ENCODE measurements at places on chromosomes 3 and 15.

GRCh38 chr3:114449271-114450007, 155.6 kb downstream of the TIGIT start:
- DNase-seq = no peak

- DNase-seq = no peak
Observed at GRCh38 chr15:90642464-90643300, 74.5 kb upstream of the BLM start.

DNA sequence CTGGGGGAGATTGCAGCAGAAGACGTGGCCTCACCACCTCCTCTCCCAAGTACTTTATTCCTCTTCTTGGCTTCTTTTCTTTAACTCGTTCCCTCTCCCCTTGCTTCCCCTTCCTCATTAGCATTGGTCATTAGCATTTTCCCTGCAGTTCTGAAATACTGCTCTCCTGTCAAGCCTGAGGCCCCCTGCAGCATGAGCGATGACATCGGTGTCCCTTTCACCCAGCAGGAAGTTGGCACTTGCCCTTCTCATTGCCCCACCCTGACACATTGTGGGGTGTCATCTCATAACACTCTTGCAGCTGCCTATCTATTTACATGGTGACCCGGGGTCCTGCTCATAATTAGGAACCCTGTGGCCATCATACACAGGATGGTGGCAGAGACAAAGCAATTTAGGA, 167.1 kb downstream of the ARRDC4 start:
- DNase-seq = no peak

- peak; percentile 36 for DNase-seq
Observed at GRCh38 chr3:9422712-9423424, 25.5 kb downstream of the SETD5 start.

DNA sequence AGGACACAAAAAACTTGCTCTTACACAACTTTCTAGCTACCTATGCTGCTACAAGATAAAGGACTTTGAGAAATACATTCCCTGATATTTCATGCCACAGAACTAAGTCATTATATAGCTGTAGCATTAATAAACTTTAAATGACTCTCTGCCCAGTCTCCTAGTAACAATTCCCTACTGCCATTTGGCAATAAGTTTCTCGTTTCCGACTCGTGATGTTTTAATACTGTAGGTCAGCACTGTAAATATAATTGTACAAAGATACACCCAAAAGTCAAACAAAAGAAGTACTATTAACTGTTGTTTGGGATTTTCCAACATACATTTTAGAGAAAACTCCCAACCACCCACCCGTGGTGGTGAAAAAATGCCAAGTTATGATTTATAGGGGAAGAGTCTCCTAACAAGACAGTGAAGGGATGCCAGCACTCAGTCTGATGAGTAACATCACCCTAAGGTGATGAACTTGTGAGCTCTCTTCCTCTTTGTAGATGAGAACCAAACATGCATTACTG, 132.2 kb downstream of the DUT start:
- no peak for DNase-seq

DNA sequence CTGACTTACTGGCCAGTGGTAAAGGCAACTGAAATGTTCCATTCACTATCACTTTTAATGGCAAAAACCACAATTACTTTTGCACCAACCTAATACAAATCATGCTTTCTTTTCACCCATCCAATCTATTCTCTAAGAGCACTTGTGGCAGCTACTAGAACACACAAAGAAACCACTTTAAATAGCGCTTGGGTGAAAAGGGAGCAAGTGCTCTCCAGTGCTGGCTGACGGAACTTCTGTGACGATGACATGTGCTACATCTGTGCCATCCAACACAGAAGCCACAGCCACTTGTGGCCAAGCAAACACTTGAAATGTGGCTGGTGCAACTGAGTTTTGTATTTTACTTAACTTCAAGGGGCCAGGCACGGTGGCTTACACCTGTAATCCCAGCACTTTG, 18.9 kb downstream of the SH3BP5 start:
- no peak for DNase-seq

DNA sequence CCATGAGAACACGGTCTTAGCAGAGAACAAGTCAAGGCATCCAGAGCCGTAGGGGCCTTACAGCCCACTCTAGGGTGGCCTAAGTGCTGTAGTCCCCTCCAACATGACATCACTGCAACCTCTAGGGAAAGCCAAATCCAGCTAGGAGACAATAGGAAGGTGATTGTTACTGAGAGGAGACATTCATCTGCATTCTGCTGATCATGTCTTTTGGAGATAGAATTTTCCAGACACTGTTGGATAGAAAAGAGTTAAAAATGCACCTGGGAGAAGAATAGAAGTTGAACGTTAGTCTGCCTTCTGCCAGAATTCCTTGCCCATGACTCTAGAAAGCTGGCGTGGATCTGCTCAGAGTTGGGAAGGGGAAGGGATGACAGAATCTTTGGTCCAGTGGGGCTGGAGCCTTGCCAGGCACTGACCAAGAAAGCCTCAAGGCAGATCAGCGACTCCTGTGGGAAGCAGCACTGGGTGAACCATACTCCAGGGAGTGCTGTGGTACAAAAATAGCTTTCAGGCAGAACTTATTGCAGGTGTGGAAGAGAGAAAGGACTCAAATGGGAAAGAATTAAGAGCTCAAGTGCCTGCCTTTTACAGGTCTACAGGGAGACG, 44.8 kb upstream of the RAF1 start:
- no peak for DNase-seq

- DNase-seq = no peak
Observed at GRCh38 chr3:36867810-36868209, 77.0 kb downstream of the TRANK1 start.

GRCh38 chr3:144380849-144381248, 409.2 kb downstream of the DIPK2A start:
- DNase-seq = no peak

- no peak for DNase-seq
Observed at GRCh38 chr3:135018149-135018923, 223.3 kb downstream of the EPHB1 start.

DNA sequence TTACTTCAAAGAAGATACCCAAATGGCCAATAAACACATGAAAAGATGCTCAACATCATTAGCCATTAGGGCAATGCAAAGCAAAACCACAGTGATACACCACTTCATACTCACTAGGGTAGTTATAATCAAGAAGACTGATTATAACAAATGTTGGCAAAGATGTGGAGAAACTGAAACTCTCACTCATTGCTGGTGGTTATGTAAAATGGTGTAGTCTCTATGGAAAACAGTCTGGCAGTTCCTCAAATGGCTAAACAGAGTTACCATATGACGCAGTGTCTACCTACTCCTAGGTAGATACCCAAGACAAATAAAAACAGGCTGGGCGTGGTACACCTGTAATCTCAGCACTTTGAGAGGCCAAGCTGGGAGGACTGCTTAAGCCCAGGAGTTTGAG, 3.5 kb upstream of the ZFAND6 start:
- DNase-seq = no peak

DNA sequence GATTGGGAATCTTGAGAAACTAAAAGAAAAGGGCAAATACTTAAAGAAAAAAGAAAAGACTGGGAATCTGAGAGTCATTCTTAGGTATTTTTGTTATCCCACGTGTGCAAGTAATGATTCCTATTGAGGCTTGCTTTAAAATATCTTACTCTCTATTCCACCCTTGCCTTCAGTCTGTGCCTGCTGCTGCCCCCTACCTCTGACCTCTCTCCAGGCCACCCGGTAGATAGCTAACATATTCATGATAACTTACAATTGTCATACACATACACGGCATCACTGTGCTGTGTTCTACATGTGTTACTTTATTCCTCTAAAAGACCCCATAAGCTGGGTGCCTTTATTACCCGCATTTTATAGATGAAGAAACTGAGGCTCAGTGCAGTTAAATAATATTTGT, 27.8 kb upstream of the ATP13A3 start:
- DNase-seq = no peak

GRCh38 chr15:66860844-66861243, 158.8 kb downstream of the SMAD6 start:
- DNase-seq = no peak

DNA sequence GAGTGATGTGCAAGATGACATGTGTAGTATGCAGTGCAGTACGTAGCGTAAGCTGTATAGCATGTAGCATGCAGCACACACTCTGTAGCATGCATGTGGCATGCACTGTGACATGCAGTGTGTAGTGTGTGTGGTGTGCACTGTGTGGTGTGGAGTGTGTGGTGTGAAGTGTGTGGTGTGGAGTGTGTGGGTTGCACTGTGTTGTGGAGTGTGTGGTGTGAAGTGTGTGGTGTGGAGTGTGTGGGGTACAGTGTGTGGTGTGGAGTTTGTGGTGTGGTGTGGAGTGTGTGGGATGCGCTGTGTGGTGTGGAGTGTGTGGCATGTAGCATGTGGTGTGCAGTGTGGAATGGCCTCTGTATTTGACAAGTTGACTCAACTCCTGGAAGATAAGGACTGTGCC, 39.2 kb downstream of the ROPN1B start:
- no peak for DNase-seq

DNA sequence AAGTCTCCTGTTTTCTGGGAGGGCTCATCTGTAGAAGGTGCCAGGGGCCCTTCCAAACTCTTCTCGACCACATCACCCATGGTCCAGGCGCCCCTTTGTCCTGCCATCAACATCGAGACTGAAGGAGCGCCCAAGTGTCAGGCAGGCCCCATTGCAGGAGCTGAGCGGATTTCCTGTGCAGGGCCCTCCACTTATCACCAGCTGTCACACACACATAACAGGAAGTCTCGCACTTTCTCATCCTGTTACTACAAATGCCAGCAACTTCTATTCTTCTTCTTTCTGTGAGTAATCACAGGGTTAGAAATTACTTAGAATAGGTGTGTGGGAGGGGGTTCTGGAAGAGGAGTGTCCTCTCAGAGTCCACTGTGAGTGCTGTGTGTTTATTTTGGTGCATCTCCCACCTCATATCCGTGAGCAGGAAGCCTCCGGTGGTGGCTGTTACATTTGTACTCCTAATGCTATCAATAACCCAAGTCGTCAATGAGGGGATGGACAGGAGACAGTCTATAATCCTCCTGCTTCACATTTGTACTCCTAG, at the start of gene KLHL6:
Gene KLHL6, minus strand, starts transcription at position 166 of the 541 bp plus-strand sequence. Its CDS starts 53 bp downstream, at position 113.
- peak; percentile 66 for DNase-seq

DNA sequence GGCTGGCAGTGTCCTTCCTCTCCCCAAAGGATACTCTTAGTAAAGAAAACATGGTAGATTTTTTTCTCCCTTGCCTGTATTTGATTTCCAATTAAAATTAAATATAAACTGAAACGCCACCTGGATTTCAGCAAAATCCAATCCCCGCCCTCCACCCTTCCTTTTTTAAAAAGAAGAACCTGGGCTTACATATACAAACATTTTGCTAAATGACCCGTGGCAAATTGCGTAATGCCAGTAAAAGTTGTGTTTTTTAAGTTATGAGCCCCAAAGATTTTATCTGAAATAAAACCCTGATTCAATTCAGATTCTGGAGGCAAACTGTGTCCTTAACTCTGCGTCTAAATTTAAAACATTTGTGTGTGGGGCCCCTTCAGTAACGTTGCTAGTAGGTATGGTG, 403.0 kb downstream of the FOXP1 start:
- DNase-seq = no peak

DNA sequence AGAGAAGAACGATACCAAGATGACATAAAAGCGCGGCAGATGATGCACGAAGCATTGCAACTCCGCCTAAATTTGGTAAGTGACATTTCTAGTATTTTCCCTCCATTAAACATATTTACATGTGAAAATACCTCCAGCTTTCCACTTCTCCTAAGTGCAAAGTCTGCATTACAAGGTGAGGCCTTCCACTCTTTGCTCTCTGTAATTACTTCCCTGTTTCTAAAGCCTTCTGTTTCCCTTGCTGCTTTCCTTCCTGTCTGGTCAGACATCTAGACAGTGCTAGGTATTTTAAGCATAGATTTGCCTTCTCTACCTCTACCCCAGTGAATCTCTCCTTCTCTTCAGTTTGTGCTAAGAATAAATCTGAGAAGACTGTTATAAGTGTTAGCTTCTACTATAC, 1.9 kb downstream of the P2RY12 start:
- DNase-seq = no peak

DNA sequence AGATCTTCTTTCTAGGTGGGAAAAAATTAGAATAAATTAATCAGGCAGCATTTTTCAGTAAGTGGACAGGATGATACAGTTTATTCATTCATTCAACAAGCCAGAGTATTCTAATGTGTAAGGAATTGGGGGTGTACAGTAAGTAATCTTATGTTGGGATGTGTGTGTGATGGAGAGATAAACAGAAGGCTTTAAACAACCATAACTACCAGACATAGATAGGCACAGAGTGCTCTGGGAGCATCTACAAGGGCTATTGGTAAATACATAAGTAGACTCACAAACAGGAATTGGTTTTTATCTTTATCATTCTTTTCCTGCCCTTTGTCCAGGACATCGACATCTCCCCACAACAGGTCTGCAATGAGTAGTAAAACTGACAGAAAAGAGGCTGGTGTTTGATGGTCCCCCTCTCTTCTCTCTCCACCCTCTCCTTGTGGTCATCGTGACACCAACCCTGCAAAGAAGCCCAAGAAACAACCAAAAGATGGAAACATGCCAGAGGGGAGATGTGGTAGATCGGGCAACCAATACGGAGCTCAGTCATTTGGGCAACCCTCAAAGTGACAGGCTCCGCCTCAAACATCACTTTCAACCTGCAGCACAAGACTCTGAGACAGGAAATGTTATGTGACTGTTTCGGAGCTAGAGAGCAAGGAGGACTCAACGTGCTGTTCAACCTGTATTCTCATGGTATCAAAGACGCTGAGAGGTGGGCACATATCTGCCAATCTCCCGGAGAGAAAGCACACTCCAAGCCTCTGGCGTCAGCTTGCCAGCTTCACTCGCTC, 28.7 kb upstream of the B3GNT5 start:
- DNase-seq = no peak

GRCh38 chr3:179536256-179536655, 26.5 kb upstream of the ACTL6A start:
- DNase-seq = no peak

DNA sequence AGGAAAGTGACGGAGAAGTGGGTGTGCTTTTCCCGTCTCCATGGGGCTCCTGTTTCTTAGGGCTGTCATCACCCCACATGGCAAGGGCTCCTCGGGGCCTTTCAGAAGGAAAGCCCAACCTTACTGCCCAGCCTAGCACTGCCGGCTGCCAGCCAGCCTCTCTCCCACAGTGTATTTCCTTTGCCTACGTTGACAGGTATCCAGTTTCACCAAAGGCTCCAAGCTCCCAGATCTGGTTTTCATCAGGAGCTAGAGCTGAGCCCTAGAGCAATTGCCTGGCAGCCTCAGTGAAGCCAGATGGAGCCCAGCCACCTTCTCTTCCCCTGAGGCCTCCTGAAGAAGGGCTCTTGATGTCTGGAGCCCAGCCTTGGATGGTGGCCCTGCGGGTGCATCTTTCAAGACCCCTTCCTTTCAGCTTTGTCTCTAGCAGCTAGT, 20.2 kb downstream of the CRABP1 start:
- no peak for DNase-seq

DNA sequence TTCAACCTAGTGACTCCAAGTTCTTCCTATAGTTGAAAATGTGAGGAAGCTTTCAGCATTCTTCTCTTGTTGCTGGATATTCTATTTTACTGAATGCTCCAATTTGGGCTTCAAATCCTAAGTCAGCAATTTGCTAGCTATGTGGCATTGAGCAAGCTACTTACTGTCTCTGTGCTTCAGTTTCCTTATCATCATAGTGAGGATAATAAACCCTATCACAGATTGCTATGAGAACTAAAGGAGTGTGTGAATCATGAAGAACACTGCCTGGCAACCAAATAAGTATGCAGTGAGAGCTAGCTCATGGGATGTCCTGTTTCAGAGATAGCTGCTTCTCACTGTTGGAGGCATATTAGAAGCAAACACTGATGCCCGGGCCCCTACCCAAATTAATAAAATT, 163.8 kb upstream of the CDIN1 start:
- DNase-seq = no peak

Data from central memory CD4-positive, alpha-beta T cell (primary cell).